ENCODE measurements at places on chromosomes 13 and 19.

DNA sequence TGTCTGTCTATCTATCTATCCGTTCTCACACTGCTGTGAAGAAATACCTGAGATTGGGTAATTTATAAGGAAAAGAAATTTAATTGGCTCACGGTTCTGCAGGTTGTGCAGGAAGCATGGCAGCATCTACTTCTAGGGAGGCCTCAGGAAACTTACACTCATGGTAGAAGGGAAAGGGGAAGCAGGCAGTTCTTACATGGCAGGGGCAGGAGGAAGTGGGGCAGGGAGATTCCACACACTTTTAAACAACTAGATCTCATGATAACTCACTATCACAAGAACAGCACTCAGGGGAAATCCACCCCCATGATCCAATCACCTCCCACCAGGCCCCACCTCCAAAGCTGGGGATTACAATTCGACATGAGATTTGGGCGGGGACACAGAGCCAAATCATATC is 105.3 kb downstream of the SLC10A2 start:
- DNase-seq = no peak

GRCh38 chr19:31317570-31317969 is 31.7 kb downstream of the TSHZ3 start:
- no peak for DNase-seq

DNA sequence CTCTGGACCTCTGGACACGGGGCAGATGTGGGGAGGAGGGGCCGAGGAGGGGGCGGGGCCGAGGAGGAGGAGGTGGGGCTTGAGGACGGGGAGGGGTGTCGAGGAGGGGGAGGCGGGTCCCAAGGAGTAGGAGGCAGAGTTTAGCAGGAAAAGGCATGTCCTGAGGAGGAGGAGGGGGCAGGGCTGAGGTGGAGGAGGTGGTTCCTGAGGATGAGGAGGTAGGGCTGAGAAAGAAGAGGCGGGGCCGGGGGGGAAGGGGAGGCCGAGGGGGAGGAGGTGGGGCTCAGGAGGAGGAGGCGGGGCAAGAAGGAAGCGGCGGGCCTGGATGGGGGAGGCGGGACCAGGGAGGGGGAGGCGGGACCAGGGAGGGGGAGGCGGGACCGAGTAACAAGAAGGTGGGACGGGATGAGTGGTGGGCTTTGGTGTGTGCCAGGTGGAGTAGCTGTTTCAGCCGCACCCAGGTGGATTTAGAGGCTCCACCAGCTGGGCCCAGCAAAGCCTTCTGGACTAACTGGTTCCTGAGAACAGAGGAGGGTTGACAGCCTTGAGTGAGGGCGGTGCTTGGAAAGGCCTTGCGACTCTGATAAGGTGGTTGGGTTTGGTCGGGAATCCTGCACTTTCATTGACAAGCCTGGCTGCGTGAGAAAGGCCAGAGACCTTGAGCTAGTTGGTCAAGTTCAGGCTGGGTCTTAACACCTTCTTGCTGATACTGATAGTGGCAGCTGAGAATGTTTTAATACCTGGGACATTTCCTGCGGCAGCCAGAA is 7.7 kb downstream of the TECR start:
- no peak for DNase-seq

- no peak for DNase-seq
Observed at GRCh38 chr19:48591021-48591420, 15.5 kb upstream of the SPACA4 start.

GRCh38 chr13:61084988-61085387 is 330.7 kb downstream of the PCDH20 start:
- no peak for DNase-seq

DNA sequence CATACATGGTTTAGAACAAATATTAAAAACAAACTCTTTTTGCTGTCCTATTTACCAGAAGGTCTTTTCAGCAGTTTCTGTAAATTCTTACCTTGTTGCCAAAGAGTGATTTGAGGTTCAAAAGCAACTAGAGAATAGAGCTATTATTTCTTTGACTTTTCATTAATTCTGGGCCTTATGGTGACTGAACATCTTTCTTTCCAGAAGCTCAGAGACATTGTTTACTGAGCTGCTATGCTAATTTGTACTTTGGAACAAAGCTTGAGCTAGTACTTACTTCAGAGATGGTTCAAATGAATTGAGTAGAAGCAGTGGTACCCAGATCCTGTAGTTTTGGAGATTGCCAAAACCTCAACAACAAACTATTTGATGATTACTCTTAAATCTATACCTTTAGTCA is 331.2 kb downstream of the SPRY2 start:
- peak; percentile 80 for DNase-seq

DNA sequence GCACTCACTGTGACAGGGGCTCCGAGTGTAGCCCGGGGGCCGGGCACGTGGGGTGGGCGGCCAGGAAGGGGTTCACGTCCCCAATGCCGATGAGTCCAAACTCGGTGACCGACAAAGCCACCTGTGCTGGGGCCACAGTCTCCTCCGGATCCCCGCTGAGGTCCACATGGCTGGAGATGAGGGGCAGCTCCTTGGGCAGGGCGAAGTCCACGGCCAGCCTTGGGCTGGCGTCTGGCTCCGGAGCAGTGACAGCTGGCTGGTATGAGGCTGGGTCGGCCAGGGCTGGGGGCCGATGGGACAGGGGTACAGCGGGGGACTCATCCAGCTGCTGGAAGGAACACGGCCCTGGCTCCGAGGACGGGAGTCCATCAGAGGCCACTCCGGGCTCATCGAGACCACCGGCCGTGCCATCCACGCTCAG is 15.9 kb upstream of the PLPP2 start:
- no peak for DNase-seq

GRCh38 chr13:89239361-89240127 is 1568.4 kb downstream of the SLITRK5 start:
- DNase-seq = no peak

- DNase-seq = no peak
Observed at GRCh38 chr13:44719857-44720671, 143.9 kb upstream of the TSC22D1 start.

DNA sequence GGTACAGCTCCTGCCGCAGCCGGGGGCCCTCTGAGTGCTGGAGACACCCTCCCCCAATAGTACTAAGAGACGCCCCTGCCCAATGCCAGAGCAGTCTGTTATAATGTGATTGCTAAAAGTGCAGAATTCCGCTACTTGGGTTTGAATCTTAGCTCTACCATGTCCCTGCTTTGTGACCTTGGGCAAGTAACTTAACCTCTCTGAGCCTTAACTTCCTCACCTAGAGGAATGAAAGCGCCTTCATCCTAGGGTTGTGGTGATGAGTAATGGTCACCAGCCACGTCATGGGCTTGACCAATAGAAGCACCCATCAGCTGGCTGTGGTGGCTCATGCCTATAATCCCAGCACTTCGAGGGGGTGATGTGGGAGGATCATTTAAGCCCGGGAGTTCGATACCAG is 6.5 kb downstream of the PLEKHG2 start:
- DNase-seq = no peak

- DNase-seq = no peak
Observed at GRCh38 chr19:35354898-35355297, 3.4 kb upstream of the FFAR3 start.

GRCh38 chr19:16612636-16613035 is 15.4 kb downstream of the MED26 start:
- DNase-seq = no peak

DNA sequence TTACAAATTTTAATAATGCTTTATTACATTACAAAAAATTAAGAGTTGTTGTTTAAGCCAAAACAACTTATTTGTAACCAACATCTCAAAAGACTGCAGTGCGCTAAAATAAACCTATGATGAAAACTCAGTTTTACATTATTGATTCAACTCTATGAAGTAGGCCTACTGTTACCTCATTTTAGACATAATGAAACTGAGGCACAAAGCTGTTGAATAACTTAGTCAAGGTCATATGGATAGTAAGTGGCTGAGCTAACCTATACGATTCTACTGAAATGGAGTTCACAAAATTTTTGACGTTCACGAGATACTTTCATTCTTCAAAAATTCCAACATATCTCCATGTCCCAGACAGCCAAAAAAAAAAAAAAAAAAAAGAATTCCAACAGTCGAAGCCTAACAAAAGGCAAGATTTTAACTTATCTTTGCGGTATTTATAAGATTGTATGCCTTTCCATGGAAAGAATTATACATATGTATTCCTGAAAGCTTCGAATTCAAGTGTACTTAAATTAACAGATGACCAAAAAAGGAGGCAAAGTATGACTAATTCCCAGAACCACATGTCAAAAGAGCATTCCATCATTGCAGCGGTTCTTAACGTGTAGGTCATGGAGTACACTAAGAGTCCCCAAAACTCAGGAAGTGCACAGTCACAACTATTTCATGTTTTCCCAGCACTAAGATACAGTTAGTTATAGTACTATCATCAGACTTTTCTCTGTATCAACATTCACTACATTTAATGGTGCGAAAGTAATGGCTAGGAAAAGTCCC is 69.4 kb downstream of the PSPC1 start:
- DNase-seq = no peak

DNA sequence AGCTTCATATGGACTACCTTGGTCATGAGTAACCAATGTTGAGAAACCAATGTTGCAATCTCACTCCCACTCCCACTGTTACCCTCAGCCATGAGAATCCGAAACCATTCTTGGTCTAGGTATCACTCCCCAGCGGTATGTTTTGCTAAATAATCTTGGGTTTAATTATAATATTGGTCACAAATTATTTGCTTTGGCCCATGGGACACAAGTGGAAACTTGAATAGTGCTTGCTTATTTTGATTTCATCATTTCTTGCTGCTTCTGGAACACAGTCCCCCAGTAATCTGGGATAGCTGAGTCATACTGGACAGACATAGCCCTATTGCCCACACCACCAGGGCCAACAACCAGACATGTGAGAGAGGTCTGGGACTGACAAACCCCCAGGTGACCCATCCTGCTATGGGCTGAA is 171.6 kb upstream of the IPO5 start:
- no peak for DNase-seq

- DNase-seq = peak; percentile 86
Observed at GRCh38 chr19:8367327-8368001, 3.5 kb downstream of the ANGPTL4 start.

DNA sequence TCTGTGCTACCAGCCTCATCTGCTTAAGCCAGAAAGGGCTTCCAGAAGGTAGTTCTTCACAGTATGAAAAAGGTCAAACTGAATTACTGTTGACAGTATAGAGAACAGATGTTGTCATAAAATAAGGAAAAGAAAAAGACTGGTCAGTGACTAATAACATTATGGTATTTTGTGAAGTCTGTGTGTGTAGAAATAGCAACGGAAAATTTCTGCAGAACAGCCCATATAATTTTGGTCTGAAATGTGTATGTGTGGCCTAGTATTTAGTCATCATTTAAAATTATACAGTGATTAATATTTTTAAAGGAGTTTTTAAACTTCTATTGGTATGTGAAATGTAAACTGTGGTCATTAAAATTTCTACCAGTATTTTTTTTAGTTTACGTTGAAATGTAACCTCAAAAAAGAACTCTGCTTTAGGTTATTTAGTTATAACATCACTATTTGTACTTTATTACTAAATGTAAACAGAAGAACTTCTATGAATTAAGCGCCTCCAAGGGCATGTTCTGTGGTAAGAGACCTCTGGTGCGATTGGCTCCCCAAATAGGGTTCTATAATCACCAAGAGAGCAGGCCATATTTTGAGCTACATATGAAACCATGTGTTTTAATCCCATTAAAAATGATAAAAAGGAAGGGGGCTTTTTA is 3.3 kb upstream of the GPR183 start:
- no peak for DNase-seq

- DNase-seq = no peak
Observed at GRCh38 chr19:38032151-38032550, 125.1 kb downstream of the SIPA1L3 start.

DNA sequence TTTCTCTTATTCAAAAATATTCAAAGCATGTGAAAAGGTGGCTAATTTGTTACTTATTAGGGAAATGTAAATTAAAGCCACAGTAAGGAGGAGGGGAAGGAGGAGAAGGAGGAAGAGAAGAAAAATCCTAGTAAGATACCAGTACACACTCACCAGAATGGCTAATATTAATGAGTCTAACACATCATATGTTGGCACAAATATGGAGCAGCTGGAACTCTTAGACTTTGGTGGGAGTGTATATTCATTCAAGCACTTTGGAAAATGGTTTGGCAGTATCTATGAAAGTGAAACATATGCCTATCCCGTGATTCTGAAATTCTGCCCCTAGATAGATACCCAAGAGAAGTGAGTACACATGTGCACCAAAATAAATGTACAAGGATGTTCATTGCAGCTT is 38.1 kb upstream of the RGCC start:
- no peak for DNase-seq

DNA sequence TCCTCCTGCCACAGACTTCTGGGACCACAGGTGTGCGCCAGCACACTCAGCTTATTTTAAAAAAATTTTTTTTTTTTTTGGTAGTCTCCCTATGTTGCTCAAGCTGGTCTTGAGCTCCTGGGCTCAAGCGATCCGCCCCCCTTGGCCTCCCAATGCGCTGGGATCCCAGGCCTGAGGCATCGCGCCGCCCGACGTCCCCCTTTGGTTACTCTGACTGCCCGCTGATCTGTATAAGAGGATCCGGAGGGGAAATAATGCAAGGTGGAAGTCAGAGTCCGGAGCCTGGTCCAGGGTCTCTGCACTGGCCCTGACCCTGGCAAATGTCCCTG is 486 bp upstream of the ZNF805 start:
- no peak for DNase-seq

DNA sequence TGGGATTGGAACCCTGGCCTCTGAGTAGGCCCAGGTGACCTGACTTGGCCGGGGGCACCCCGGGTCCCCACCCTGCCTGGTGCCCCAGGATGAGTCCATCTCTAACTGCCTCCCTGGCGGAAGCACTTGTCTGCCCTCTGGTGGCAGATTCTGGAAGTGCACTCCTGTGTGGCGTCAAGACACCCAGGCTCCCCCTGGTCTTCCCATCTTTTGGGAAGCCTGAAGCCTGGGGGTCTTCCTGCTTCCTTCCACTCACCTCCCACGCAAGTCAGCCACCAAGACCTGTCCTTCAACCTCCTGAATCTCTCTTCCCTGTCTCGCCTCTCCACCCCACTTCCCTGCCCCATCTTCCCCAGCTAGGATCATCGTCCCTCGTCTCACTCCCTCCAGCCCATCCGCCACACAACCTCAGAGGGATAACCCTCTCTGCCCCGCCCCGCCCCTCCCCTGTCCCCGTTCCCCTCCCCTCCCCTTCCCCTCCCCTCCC is 7.4 kb downstream of the RABAC1 start:
- peak; percentile 72 for DNase-seq

DNA sequence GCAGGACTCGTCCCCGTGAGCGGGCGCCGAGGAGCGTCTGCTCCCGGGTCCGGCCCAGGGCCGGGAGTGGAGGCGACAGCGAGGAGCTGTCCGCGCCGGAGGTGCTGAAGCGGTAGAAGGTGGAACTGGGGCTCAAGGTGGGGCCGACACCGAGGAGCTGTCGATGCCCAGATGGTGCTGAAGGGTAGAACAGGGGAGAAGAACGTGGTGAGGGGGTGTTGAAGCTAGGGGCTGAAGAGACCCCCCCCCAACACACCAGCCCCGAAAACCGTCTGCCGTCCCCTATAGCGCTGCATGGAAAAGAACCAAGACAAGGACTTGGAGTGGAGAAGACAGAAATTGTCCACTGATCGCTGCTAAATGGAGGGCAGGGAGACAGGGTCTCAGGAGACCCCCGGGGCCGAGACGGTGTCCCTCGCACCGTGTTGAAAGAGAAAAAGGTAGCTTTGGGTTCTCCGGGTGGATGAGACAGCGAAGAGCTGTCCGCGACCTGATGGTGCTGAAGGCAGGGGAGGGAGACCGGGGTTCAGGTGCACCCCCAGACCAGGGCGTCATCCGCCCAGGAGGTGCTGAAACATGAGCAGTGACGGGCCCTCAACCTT is 7.1 kb upstream of the PDE4C start:
- no peak for DNase-seq

All from pons (tissue), 1 donor.